Osteocyte (in vitro differentiated cells): ENCODE measurements at places on chromosomes 4 and X. TPM values are rescaled to one million over a fixed set of nuclear protein-coding genes. Genes with fewer than 3 reads are reported as not detected.

DNA sequence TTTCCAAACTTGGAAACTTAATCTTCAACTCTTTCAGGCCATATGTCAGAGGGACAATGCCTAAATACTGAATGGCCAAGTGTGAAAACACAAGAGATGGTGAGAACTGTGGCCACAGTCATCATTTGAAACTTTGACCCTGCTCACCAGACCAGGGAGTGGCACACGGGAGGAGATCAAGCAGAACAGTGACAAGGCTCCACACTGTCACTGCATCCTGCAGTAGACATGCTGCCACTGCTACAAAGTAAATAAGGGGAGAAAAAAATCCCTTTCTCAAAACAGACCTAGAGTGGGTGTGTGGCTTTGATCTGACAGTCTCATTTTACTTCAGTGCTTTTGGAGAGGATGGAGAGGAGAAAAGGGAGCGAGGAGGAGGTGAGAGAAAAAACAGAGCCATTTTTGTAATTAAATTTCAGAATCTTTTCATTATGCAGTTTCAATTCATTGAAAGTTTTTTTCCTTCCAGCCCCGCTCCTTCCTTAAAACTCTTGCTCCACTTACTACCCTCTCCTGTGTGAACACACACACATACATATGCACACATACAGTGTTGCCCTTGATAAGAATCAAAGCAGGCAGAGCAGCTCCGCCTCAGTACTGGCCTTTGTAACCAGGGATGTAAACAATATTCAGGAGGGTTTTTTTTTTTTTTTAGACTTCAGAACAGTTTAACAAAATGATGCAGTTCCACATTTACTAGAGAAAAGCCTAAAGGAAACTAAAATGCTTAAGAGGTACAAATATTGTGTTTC, 34.4 kb downstream of the NEXMIF start:
- H3K4me1 ChIP-seq = no peaks in the 10 kb centered on the region
- DNase-seq = no peak
- no peak overlapping the region for H3K4me3 ChIP-seq

- no peak for DNase-seq
- peaks cover 10% of the 10 kb centered on the region for H3K4me1 ChIP-seq
- peaks cover 4% of the 10 kb centered on the region for H3K27me3 ChIP-seq
- no peak overlapping the region for H3K27ac ChIP-seq
- H3K36me3 ChIP-seq = no peaks in the 10 kb centered on the region
These were observed 9.6 kb downstream of the SLC25A5 start for GRCh38 chrX:119477812-119478232.

Gene RHOH
- not detected in 2 replicates for total RNA-seq

Gene L1CAM
- total RNA-seq = 13.0 and 16.6 TPM in 2 replicates

Gene SLC4A4
- total RNA-seq = 31.5 and 37.7 TPM in 2 replicates
